CD8-positive, alpha-beta memory T cell (primary cell): ENCODE measurements at places on chromosomes 16 and 17.

DNA sequence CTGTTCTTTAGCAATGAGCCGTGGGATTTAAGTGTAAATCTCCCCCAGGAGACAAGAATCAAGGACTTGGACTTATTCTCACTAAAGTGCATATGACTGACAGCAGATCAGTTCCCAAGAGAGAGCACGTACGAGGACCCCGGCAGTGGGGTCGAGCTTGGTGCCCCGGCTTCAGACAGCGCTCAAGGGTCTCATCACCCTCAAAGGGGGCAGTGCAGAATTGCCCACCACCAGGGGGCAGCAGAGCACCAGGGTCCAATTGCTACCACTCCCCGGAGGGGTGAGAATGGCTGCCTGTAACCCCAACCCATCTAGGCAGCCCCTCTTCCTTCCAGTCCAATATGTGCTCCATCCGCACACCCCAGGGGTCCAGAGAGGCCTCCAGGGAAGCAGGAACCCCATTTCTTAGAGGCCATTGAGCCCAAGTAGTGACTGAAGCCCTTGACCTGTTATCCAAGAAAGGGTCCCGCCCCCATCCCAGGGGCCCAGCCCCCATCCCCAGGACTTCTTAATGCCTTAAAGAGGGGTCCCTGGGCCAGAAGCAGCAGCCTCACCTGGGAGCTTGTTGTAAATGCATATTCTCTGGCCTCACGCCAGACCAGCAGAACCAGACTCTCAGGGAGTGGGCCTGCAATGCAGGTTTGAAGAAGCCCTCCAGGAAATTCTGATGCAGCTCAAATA lies 86.1 kb downstream of the ZDHHC7 start:
- DNase-seq = peak; percentile 43

DNA sequence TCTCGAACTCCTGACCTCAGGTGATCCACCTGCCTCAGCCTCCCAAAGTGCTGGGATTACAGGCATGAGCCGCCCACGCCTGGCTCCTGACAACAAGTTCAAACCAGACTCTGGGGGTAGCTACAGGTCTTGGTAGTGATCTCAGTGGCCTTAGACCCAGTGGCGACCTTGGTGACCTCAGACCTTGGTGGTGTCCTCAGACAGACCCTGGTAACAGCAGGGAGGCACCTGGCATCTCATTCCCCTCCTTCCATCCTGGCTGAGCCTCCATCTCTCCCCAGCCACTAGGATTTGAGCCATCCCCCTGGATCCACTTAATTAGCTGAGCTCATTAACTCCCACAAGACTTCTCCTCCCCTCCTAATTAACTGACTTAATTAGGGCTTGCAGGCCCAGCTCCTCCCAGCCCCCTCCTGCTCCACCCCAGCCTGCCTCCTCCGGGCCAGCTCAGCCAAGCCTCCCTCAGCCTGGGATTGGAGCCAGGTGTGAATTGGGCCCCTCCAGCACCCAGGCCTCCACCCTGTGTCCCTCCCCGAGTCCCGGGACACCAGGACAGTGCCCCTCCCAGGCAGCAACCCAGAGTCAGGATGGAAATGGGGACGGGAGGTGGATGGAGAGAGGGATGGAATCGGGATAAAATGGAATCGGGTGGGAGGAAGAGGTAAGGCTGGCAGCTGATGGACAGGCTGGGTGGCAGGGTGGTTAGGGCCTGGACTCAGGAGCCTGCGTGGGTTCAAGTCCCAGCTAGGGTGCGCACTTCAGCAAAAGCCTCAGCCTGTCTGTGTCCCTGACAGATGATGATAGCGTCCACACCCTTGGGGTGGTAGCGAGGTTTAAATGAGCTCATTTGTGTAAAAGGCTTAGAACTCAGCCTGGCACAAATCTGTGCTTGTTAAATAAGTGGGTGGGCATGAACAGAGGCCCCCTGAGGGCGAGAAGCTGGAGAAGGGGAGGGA lies 11.2 kb upstream of the SBK1 start:
- DNase-seq = no peak

GRCh38 chr16:11005611-11005975 lies 61.2 kb downstream of the CLEC16A start:
- DNase-seq = no peak

- no peak for DNase-seq
Observed at GRCh38 chr16:69814561-69814960, 52.4 kb downstream of the WWP2 start.

DNA sequence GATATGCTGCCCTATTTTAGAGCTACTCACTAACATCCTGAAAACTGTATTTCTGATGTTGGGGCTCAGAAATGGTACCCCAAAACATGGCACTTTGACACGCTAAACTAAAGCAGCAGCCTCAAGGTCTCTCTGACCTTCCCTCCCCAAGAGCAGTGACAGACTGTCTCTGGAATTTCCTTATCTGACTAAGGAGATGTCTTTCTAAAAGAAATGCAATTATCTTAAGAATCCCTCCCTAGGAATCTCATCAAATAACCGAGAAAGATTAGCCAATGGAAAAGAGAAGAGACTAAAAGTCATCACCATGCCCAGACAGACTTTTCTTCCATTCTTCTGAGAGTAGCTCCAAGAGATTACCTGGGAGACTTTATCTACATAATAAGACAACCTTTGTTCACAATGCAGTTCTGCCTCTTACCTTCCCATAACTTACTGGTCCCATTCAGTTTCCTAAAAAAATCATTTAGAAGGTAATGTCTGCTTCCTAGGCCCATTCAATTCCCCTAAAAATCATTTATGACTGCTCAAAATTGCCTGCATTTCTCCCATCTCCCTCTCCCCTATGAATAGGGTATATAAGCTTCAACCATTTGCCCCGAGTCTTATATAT lies 123.9 kb downstream of the CPPED1 start:
- DNase-seq = no peak

DNA sequence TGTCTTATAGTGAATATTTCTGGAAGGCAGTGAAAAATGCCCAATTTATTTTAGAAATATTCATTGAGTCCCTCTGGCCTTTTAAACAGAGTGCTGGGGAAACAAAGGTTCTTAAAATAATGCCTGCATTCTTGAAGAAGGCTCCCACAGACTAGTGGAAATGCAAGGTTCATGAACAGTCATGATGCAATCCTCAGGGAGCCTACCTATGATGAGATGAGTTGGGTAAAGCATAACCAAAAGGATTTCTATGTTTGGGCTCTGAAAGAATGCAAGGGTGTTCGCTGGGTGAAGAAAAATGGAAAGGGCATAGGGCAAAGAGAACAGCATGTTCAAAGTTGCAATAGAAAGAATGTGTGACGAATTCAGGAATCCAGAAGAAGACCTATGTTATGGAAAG lies 214.5 kb upstream of the MAF start:
- no peak for DNase-seq

GRCh38 chr17:33779234-33779591 lies 475.9 kb upstream of the CCL2 start:
- peak; percentile 8 for DNase-seq

DNA sequence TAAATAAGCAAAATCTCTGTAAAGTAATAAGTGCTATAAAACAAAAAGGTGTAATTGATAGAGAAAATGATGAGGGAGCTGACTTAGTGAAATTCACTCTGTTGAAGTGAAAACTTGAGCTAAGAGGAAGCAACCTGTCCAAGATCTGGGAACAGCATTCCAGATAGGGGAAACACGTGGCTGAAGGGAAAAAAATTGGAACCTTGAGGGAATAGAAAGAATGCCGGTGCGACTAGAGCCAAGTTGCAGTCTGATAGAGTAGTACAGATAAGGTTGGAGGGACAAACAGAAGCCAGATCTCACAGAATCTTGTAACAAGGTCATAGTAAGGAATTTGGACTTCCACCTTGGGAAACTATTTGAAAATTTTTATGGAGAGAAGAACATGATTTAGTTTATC lies 623 bp upstream of the DDX52 start:
- DNase-seq = no peak

- no peak for DNase-seq
Observed at GRCh38 chr16:50318796-50319578, 49.8 kb downstream of the BRD7 start.

DNA sequence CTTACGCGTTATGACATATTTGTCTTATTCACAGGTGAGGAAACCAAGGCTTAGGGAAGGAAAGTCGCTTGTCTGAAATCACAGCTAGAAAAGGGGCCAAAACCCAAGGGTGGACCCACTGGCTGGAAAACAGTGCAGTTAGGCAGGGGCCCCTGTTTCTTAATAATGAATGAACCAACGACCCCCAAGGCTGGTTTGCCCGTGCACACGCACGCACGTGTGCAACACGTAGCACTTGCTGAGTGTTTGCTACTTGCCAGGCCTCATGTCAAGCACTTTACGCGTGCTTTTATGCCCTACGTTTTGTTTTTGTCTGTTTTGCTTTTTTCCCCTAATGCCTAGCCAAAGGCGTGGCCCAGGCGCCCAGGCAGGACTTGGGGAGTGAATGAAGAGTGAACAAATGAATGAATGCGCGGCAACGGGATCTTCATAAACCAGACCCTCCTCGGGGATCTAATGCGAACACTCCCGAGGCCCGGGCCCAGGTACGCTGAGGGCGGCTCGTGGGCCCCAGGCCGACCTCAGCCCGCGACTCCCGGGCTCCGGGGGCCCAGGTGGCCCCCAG lies 571 bp upstream of the USP10 start:
- DNase-seq = no peak

DNA sequence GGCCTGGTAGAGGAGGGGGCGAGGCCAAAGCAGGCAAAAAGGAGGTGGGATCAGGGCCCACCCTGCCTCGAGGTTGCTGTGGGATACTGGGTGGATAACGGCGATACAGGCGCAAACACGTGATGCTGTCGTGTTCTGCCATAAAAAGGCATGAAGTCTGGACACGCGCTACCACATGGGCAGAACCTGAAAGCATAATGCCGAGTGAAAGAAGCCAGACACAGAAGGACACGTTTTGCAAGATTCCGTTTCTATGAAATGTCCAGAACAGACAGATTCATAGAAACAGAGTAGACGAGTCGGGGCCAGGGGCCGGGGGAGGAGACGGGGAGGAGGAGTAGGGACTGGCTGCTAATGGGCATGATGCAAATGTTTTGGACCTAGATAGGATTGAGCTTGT lies 43.5 kb downstream of the ZDHHC7 start:
- no peak for DNase-seq

DNA sequence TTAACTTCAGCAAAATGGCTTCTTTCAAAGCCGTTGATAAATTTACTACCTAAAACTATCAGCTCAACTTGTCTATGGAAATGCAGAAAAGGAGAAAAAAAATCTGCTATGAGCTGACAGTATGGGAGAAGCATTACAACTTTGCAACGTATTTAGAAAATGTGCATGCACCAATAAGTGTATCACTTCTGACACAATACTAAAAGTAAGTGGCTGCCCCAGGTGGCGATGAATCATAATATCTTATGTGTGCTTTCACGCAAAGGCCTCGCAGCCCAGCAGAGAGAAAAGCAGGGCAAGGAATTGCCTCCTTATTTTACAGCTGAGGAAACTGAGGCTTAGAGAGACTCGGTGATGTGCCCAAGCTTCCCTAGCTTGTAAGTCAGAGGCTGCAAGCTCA lies 101.8 kb downstream of the SALL1 start:
- DNase-seq = no peak

DNA sequence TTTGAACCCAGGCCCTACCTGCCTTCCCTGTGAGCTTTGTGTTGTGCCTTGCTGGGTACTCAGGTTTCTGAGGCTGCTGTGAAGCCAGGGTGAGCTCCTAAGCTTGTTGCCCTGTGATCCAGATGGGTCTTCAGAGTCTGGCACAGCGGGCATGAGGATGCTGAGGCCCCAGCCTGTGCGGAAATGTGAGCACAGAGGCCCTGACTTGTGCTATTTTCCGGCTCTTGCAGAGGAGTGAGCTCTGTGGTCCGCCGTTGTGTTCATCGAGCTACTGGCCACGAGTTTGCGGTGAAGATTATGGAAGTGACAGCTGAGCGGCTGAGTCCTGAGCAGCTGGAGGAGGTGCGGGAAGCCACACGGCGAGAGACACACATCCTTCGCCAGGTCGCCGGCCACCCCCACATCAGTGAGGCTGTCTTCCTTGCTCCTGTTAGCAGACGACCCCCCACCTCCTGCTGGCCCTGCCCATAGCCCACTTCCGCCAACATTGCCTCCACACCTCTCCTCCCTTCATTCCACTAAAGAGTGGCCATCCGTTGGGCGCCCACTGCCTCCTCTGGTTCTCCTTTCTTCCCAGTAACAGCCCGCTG lies 2.7 kb downstream of the PHKG2 start:
- no peak for DNase-seq

DNA sequence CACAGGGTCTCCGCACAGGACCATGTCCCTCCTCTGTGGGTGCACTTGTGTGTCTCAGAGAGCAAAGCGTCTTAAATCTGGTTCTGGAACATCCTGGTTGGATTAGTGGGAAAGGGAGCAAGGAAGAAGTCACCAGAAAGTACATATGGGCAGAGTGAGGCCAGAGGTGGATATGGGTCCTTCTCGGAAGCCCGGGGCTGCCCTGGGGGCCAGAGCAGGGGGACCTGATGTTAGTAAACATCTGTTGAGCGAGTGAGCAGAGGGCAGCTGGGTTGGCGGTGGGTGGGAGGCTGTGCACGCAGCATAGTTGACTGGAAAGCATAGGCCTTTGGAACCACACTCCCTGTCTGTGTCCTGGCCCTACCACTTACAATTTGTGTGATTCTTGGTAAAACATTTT lies 22.7 kb downstream of the UNC13D start:
- DNase-seq = no peak

- no peak for DNase-seq
Observed at GRCh38 chr16:85458968-85459367, 154.2 kb upstream of the GSE1 start.

- no peak for DNase-seq
Observed at GRCh38 chr16:17460890-17461289, 9.9 kb downstream of the XYLT1 start.

DNA sequence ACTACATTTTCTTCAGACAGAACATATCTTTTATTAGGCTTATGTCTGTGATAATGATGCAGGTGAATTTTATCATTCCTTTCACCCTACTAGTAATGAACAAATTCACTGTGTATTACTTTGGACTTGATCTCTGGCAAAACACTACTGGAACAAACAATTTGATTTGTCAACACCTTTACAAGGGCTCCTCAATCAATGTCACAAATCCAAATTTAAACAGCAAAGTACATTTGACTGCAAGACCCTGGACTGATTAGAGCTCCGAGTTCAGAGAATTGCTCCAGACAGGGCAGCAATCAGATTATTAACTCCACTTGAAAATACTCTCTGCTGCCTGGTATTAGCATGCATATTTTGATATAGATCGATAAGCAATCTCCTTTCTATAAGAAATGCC lies 547.6 kb upstream of the SALL1 start:
- DNase-seq = no peak

GRCh38 chr17:42107597-42108576 lies 4.6 kb downstream of the DHX58 start:
- peak; percentile 87 for DNase-seq

DNA sequence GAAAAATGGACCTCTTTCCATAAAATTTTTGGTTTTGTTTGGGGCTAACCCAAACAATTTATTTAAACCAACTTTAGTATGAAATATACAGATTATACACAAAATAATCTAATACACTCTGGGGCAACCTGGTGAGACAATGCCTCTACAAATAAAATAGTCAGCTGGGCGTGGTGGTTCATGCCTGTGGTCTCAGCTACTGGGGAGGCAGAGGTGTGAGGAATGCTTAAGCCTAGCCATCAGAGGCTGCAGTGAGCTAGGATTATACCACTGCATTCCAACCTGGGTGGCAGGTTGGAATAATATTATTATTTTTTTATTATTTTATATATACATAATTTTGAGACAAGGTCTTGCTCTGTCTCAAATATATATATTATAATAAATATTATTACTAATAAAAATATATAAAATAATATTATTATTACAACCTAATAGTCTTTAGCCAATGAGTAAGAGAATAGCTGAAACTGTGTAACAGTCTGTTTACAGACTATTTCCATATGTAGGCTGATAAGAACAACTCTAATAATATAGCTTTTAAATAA lies 50.5 kb downstream of the GLG1 start:
- no peak for DNase-seq

GRCh38 chr17:21058098-21058893 lies 15.5 kb upstream of the USP22 start:
- DNase-seq = no peak
